ENCODE measurements at places on chromosomes 13 and 19. TPM values are rescaled to one million over a fixed set of nuclear protein-coding genes. Genes with fewer than 3 reads are reported as not detected.

Gene PRR19
- not detected for total RNA-seq

Gene ELSPBP1
- total RNA-seq: not detected

Gene ZNF430
- total RNA-seq: 24.6 TPM

Gene MYO1F
- 20.2 TPM for total RNA-seq

Gene EPSTI1
- 58.0 TPM for total RNA-seq

Gene ZNF730
- 11.1 TPM for total RNA-seq

Gene GARIN5B
- total RNA-seq: not detected

Gene ADM5
- total RNA-seq: 1.9 TPM

Gene THSD8
- total RNA-seq: not detected

GRCh38 chr13:24938966-24939365 lies 157.0 kb upstream of the PABPC3 start:
- DNase-seq: no peak

DNA sequence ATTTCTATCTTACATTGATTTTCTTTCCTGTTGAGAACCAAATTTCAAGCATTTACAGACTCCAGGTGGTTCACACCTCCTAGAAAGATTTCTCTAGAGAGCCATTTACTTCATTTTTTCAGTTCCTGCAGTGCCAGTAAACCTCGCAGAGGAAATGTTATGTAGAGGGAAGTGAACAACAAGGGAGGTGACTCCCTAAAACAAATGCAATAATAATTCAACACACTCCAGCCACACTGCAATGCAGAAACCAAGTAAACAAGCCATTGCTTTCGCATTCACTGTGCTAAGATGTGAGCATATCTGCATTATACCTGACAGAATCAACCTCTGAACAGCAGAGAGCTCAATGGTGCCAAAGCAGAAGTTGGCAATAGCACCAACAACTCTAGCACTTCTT lies 215.1 kb downstream of the RBM26 start:
- DNase-seq: no peak

GRCh38 chr13:111168107-111168506 lies 53.0 kb downstream of the ARHGEF7 start:
- no peak for DNase-seq

- DNase-seq: no peak
Measured at GRCh38 chr13:20247403-20247802, 15.3 kb upstream of the GJB6 start.

GRCh38 chr13:40126306-40127085 lies 471.0 kb downstream of the COG6 start:
- DNase-seq: no peak

DNA sequence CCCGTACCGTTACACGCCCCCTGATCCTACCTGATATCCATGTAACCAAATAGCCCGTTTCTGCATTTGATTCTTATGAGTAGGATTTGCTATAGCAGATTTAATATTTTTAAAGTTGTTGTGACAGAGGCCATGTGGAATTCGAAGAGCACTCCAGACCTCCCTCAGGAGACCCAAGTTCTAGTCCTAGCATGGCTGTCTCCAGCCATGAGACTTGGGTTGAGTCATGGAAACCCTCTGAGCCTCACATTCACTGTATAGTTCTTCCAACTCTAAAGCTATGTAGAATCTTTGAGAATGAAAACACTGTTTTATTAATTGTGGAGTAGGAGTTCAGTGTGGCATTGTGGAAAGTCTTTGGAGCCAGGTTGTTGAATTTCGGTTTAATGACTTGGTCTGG lies 8.0 kb upstream of the GPR183 start:
- DNase-seq: no peak

GRCh38 chr13:43470610-43471009 lies 316.2 kb downstream of the ENOX1 start:
- no peak for DNase-seq

GRCh38 chr19:40314656-40315055 lies 29.5 kb upstream of the AKT2 start:
- no peak for DNase-seq

DNA sequence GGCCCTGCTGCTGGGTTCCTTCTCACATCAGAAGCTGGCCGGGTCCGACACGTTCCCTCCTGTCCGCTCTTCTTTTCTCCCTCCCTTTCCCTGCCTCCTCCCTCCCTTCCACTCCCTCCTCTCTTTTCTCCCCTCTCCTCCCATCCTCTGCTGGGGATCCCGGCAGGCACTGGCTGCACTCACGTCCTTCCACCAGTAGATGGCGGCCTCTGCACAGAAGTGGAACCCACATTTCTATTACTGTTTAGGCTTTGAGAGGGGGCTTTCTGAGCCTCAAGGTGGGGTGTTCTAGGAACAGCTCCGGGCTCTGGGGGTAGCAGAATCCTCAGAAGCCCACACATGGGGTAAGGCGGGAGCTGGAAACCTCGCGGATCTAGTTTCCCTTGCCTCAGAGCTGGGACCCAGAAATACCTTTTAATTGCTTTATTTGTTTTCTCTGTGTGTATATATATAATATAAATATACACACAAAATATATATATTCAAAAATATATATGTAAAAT lies 294.2 kb downstream of the ZNF536 start:
- DNase-seq: peak; percentile 28

- no peak for DNase-seq
Measured at GRCh38 chr13:70043685-70044084, 63.9 kb upstream of the ATXN8OS start.

- DNase-seq: no peak
Measured at GRCh38 chr13:34037636-34038540, 219.9 kb downstream of the RFC3 start.

DNA sequence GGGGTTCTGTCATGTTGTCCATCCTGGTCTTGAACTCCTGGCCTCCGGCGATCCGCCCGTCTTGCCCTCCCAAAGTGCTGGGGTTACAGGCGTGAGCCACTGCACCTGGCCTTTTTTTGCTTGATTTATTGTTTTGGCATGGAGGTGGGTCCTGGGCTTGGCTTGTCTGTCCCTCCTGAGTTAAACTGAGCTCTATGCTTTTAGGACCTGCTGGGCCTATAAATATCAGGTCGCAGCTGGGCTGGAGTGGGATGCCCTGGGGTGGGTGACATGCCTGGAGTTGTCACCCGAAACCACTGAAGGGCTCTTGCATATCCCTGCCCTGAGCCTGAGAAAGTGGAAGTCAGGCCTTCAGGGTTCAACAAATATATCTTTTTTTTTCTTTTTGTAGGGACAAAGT lies 5.5 kb downstream of the ARRDC5 start:
- DNase-seq: no peak

GRCh38 chr19:5130371-5131030 lies 161.6 kb downstream of the KDM4B start:
- no peak for DNase-seq

DNA sequence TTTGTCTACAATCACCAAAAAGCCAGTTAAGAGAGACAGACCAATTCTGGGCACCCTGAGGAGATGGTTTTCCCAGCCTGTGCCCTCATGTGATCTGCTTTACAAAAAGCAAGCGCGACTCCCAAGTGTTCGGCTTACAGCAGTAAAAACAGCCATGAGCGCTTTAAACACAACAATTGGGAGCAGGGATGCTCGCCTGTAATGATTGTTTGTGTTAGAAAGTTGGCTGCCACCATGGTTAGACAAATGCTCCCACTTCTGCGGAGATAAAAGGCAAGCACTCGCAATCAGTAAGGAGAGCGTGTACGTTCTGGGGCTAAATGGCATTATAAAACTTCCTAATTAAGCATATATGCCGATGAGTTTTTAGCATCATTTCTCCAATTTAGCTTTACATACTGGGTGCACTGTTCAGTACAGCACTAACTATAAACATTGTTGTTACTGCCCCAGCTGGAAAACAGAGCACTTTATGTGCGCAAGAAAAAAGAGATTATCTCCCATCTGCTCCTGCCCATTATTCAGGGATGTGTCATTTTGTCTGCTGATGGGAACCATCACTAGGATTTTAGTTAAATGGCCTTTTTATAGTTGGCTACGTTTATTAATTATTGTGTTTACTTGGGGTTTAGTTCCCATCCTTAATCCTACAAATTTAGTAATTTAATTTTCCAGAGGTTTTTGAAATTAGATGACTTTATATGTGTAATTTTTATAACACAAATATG lies 309.3 kb upstream of the MAB21L1 start:
- DNase-seq: no peak

- DNase-seq: no peak
Measured at GRCh38 chr13:96687191-96687590, 307.1 kb downstream of the OXGR1 start.

GRCh38 chr19:1850809-1851653 lies 2.7 kb upstream of the REXO1 start:
- DNase-seq: no peak

DNA sequence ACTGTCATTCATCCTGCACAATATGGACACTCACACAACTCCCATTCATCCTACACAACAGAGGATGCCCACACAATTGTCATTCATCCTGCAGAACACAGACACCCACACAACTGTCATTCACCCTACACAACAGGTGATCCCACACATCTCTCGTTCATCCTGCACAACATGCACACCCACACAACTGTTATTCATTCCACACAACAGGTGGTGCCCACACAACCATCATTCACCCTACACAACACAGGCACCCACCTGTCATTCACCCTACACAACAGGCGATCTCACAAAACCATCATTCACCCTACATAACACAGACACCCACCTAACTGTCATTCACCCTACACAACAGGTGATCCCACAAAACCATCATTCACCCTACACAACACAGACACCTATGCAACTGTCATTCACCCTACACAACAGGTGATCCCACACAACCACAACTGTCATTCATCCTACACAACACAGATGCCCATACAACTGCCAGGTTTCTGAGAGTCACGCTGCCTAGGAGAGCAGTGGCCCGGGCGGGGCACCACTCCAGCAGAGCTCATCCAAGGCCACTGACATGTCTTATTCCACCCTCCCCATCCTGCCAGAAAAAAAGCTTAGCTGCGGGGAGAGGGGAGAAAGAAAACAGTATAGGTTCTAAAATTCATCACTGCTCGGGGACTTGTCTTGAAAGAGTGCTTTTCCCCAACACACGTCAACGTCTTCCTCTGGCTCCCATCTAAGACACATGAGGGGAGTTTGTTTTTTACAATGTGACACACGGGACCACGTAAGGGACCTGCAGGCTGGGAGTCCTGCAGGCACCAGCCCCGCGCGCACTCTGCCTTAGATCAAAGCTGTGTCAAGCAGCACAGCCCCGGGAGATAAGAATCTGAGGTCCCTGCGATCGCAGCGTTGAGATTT lies 44.0 kb downstream of the KLF2 start:
- no peak for DNase-seq

DNA sequence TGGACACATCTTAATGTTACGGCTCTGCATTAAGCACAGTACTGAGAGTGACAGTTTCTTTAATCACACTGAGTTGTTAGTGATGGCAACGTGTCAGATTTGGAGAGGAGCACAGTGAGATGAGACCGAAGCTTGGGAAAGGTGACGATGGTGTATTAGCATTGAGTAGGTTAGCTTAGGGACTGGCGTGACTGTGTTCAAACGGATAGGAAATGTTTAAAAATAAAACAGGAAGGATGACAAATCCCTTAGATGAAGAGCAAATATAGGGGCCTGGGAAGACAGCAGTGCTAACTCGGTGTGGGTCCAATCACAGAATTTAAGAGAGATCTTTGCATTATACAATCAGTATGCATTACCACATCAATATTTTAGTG lies 384.3 kb downstream of the HS6ST3 start:
- DNase-seq: no peak

DNA sequence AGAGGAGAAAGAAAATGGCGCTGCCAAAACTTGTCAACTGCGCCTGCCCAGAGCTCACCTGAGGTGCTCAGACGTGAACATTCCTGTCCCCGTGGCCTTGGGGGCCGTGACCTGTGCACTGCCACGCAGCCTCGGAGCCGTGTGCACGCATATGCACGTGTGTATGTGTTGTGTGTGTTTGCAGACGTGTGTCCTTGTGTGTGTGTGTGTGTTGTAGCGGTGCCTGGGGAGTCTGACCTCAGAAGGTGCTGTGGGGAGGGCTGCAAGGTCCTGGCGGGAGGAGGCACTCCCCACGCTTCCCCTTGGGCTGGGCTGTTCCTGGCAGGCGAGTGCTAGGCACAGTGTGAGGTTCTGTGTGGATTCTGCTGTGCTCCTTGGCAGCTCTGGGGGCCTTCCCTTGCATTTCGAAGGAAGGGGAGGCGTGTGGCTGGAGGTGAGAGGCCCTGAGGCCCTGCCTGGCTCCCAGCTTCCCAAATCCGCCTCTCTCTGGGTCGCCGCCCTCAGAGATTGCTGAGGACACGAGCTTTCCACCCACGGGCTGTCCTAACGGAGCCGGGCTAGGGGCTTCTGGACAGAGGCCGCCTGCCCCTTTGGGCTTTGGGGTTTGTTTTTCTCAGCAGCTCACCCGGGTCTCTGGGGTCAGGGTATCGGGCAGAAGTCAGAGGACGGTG lies 4.5 kb downstream of the BSG start:
- DNase-seq: no peak

- no peak for DNase-seq
Measured at GRCh38 chr13:110498327-110498726, 63.2 kb downstream of the RAB20 start.

DNA sequence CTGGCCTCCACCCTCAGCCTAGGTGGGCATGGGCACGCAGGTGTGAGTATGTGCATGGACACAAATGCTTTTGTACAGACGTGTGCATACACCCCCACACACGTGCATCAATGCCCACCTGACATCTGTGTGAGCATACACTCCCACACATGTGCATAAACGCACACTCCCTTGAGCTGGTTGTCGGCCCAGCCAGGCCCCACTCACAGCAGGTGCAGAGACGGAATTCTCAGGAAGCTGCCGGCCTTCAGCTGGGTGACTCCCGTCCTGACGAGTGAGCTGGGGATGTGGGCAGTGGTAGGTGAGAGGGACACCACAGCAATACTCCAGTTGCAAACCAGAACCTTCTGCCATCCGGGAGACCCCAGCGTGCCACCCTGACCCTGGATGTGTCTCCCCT lies 1.0 kb downstream of the LGI4 start:
- DNase-seq: no peak

DNA sequence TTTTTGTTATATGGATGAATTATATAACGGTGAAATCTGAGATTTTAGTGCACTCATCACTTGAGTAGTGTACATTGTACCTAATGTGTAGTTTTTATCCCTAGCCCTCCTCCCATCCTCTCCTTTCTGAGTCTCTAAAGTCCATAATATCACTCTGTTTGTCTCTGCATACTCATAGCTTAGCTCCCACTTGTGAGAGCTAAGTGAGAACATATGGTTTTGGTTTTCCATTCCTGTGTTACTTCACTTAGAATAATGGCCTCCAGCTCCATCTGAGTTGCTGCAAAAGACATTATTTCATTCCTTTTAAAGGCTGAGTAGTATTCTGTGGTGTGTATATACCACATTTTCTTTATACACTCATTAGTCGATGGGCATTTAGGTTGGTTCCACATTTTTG lies 94.0 kb downstream of the SLC10A2 start:
- DNase-seq: no peak
